HCT116 (cell line): ENCODE measurements at places on chromosomes 12 and 14.

- no peaks in the 10 kb centered on the region for H3K36me3 ChIP-seq
- no peak overlapping the region for H3K27ac ChIP-seq
- DNase-seq = no peak
- H3K4me3 ChIP-seq = no peak overlapping the region
- H3K27me3 ChIP-seq = no peaks in the 10 kb centered on the region
- peaks cover 13% of the 10 kb centered on the region for H3K4me1 ChIP-seq
These were observed 116.6 kb upstream of the MED13L start for GRCh38 chr12:116393859-116394650.

DNA sequence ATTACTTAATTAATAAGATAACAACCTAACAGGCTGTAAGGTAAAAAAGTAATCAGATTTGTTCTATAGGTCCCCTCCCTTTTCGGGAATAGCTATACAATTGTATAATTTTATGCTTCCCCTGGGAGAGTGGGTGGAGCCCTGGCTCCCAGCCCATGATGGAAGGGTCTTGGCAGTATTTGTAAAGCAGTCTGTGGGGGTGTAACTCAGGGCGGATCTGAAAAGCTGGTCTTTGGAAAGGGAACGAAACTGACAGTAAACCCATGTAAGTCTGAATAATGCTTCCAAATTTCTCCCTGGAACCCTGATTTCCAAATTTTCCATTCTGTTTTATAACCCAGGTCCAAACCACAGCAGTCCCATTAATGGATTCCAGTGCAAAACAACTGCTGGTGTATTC, 110.4 kb downstream of the DAD1 start:
- H3K4me1 ChIP-seq = no peaks in the 10 kb centered on the region
- H3K4me3 ChIP-seq = no peak overlapping the region
- DNase-seq = no peak
- H3K36me3 ChIP-seq = no peaks in the 10 kb centered on the region
- H3K27ac ChIP-seq = no peak overlapping the region

- no peaks in the 10 kb centered on the region for H3K36me3 ChIP-seq
- no peak overlapping the region for H3K4me3 ChIP-seq
- no peak for DNase-seq
- no peaks in the 10 kb centered on the region for H3K4me1 ChIP-seq
- no peak overlapping the region for H3K27ac ChIP-seq
- no peaks in the 10 kb centered on the region for H3K27me3 ChIP-seq
These were observed 65.7 kb upstream of the NOVA1 start for GRCh38 chr14:26663506-26663905.

DNA sequence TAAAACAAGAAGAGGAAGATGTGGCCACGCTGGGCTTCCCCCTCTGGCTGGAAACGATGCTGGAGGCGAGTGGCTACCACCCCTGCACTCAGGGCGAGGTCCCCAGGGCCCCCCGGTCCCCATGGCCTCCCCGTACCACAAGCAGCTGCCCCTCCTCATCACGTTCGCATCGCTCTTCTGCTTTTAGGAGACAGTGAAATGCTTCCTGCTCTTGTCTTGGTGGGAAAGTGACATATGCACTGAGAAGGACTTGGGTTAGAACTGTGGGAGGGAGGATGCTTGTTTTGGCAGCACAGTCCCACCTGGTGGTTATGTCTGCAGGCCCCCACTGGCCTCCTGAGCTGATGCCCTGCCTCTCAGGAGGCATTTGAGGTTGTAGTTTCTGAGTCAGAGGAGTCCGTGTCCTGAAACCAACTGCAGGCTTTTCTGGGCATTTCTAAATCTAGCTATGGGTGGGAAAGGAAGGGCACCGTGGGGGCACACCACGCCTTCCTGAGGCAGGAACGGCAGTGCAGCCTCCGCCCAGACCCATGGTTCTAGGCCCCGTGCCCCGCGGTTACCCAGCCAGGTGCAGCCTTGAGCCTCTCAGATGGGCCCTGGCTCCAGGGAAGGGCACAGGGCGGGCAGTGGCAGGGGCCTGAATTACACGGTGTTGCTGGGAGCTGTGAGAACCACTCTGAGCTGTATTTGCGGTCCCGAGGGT, 139.3 kb downstream of the ADGRD1 start:
- no peak overlapping the region for H3K27ac ChIP-seq
- no peak overlapping the region for H3K4me3 ChIP-seq
- H3K4me1 ChIP-seq = no peaks in the 10 kb centered on the region
- H3K36me3 ChIP-seq = no peaks in the 10 kb centered on the region
- no peaks in the 10 kb centered on the region for H3K27me3 ChIP-seq

DNA sequence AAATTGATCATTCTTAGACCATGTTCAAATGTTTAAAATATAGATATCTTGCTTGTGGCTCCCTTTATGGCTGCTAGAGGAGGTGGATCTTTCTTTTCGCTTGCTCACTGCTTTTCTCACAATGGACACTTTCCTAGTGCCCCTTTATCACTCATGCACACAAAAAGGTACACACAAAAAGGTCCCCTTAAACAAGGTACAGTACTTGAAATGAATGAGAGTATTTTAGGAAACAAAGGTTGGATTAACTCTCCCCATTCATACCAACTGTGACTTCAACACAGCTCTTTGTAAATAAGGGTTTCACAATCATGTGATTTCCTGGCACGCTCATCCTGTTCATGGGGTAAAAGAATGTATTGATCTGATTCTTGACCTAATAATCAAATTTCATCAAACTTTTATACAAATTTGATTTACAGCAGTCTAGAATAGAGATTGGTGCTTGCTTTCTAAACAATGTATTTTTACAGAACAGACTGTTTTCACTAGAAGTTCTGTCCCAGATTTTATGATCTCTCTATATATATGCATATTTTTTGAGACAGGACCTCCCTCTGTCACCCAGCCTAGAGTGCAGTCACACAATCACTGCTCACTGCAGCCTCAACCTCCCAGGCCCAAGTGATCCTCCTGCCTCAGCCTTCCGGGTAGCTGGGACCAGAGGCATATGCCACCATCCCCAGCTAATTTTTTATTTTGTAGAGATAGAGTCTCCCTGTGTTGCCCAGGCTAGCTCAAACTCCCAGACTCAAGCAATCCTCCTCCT, 34.4 kb upstream of the EPS8 start:
- H3K4me3 ChIP-seq = no peak overlapping the region
- no peaks in the 10 kb centered on the region for H3K4me1 ChIP-seq
- no peak for DNase-seq
- no peak overlapping the region for H3K27ac ChIP-seq
- H3K36me3 ChIP-seq = no peaks in the 10 kb centered on the region

DNA sequence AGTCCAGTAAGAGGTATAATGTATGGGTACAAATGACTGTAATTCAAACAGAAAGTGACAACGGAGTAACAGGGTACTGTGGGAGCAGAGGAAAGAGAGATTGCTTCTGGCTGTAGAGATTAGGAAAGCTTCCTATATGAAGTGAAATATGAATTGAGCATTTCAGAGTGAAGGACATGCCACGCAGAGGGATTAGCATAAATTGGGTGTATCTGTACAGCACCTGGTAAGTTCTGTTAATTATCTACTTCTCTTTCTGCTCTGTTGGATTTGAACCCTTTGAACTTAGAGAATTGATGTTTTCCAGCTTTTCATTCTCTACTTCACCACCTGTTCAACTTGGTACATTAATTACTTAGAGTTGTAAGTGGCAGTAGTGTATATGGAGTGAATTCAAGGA, 8.8 kb downstream of the STK38L start:
- H3K27ac ChIP-seq = no peak overlapping the region
- no peaks in the 10 kb centered on the region for H3K27me3 ChIP-seq

GRCh38 chr14:80658155-80658554, 283.4 kb downstream of the CEP128 start:
- no peaks in the 10 kb centered on the region for H3K27me3 ChIP-seq
- no peak overlapping the region for H3K27ac ChIP-seq
- H3K4me3 ChIP-seq = no peak overlapping the region
- DNase-seq = no peak

DNA sequence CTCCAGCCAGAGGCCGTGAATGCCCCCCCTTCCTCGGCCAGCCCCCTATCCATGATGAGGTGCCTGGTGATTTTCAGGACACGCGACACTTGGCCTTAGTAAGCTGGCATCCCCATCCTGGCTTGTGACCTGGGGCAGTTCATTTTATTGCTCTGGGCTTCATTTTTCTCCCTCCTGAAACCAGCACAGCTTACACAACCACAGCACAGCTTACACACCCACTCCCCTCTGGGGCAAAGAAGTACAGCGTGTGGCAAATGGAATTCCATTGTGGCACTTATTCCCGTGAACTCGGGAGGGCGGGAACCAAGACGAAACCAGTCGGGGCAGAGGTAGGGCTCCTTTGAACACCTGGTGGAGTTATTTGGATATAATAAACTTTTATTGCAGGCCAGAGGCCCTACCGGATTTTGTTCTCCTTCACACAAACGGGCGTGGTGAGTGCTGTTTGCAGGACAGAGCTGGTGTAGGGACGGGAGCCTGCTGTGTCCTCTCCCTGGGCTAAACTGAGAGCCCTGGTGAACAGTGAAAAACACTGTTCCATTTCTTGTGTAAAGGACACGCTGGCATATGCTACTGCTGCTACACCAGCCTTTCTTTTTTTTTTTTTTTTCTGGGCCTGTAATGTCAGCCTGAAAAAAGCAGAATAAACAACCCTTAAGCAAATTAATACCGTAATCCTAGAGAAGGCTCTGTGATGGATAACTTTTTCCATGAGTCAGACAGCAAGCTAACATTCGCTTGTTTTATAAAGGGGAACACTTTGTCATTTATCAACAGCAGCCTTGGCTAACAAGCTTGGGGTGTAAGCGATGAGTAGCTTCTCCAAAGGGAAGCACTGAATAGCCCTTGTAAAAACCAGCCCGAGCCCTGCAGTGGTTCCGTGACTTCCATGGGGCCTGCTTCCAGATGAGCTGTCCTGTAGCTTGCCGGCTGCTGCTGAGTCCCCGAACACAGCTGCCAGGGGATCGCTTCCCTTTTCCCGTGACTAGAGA, 29.3 kb downstream of the CD9 start:
- DNase-seq = no peak
- peaks cover 47% of the 10 kb centered on the region for H3K4me1 ChIP-seq
- peaks cover 22% of the 10 kb centered on the region; the same call in 1 of the 2 replicates for H3K36me3 ChIP-seq
- no peaks in the 10 kb centered on the region for H3K27me3 ChIP-seq
- peak overlapping the region; percentile 62 for H3K27ac ChIP-seq
- peak overlapping the region; percentile 1; the same call in 1 of the 2 replicates for H3K4me3 ChIP-seq

DNA sequence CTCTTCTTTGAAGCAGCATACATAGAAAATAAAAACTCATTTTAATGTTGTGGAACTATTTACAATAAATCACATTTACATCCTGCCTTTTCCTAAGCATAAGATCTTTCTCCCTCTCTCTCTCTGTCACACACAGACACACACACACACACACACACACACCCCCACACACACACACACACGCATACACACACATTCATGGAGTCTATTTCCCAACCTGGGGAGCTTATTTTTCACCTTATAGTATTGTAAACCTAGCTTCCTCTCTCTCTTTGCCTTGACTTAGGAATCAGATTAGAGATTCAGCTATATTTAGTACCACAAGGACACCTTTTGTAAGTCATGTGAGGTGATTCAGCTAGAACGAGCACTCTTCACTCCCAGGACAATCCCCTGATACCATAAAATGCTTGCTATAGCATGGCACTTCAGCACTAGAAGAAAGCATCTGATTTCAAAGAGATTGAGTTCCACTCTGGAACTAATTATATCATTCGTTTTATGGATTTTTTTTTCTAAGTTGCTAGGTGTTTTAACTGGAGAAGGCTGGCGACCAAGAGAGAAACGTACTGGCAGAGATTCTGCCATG, 23.6 kb downstream of the TMEM30B start:
- no peaks in the 10 kb centered on the region for H3K36me3 ChIP-seq
- peaks cover 6% of the 10 kb centered on the region; the same call in 1 of the 2 replicates for H3K4me1 ChIP-seq
- H3K27me3 ChIP-seq = no peaks in the 10 kb centered on the region
- no peak for DNase-seq
- no peak overlapping the region for H3K4me3 ChIP-seq

GRCh38 chr14:24892497-24893051, 157.4 kb downstream of the STXBP6 start:
- no peak overlapping the region for H3K27ac ChIP-seq
- DNase-seq = no peak
- no peak overlapping the region for H3K4me3 ChIP-seq
- no peaks in the 10 kb centered on the region for H3K36me3 ChIP-seq
- no peaks in the 10 kb centered on the region for H3K27me3 ChIP-seq
- H3K4me1 ChIP-seq = no peaks in the 10 kb centered on the region

- no peak overlapping the region for H3K4me3 ChIP-seq
- no peaks in the 10 kb centered on the region for H3K4me1 ChIP-seq
- no peaks in the 10 kb centered on the region for H3K36me3 ChIP-seq
- no peak for DNase-seq
These were observed 211.1 kb downstream of the GLT1D1 start for GRCh38 chr12:129064209-129064855.

DNA sequence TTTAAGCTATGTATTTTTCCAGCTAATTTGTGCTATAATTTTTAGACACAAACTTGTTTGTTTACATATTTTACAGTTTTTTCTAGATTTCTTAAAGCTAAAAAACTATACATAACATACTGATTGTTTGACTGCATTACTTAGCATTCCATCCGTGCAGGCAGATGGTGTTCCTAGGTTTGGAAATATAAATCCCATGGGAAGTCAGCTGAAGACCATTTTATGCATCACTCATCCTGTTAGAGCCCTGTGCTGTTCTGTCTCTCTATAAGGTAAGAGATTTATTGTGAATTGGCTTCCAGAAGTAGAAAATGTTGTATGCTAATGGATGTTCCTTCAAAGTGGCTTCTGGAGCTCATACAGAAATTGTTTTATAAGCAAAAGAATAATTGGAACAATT, 31.1 kb downstream of the RMST start:
- H3K27ac ChIP-seq = no peak overlapping the region
- H3K4me1 ChIP-seq = no peaks in the 10 kb centered on the region
- no peak for DNase-seq
- H3K4me3 ChIP-seq = no peak overlapping the region
- no peaks in the 10 kb centered on the region for H3K27me3 ChIP-seq
- H3K36me3 ChIP-seq = no peaks in the 10 kb centered on the region

DNA sequence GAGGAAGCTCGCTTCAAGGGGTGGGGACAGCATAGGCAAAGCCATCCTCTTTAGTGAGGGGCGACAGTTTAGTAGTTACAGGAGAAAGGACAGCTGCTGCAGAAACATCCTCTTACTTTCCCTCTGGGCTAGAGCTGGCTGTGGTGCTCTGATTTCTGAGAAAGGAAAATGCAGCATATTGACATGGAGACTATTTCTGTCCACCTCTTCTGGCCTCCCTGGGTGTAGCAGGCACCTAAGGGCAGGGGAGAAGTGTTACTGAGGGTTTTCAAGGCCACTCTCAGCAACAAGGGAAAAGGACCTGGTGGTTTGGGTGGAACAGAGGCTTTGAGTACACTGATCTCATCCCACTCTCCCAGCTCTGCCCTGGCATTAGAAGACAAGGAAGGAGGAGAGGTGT, 40.0 kb upstream of the CTDSP2 start:
- no peak overlapping the region for H3K4me3 ChIP-seq
- H3K27me3 ChIP-seq = no peaks in the 10 kb centered on the region
- H3K27ac ChIP-seq = no peak overlapping the region
- no peaks in the 10 kb centered on the region for H3K36me3 ChIP-seq
- peaks cover 5% of the 10 kb centered on the region; the same call in 1 of the 2 replicates for H3K4me1 ChIP-seq

- H3K4me3 ChIP-seq = no peak overlapping the region
- DNase-seq = no peak
- no peaks in the 10 kb centered on the region; the same call in 1 of the 2 replicates for H3K4me1 ChIP-seq
These were observed 10.9 kb upstream of the DLK1 start for GRCh38 chr14:100715803-100716202.

- H3K36me3 ChIP-seq = no peaks in the 10 kb centered on the region
- H3K4me1 ChIP-seq = peaks cover 10% of the 10 kb centered on the region
- peak; percentile 66 for DNase-seq
- no peak overlapping the region for H3K27ac ChIP-seq
- H3K27me3 ChIP-seq = no peaks in the 10 kb centered on the region
- H3K4me3 ChIP-seq = no peak overlapping the region
These were observed 34.2 kb upstream of the RNASE1 start for GRCh38 chr14:20836668-20837338.
